ENCODE measurements at places on chromosomes 3 and 15.

DNA sequence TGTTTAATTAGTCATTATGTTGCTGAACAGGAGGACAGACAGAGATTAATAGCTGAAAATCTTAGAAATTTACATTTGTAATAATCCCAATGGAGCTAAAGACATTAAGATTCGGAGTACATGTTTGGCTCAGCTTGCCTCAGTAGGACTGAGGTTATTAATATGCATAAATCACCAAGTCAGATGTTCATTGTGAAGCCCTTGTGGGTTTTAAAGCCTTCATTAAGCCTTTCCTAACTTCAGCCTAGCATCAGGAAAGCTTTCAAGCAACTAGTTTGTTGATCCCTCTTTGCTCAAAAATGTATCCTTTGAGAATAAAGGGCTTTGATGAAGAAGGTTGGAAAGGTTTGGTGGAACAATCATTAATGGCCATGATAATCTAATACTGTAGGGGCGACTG is 178.2 kb upstream of the CGNL1 start:
- no peak for DNase-seq

DNA sequence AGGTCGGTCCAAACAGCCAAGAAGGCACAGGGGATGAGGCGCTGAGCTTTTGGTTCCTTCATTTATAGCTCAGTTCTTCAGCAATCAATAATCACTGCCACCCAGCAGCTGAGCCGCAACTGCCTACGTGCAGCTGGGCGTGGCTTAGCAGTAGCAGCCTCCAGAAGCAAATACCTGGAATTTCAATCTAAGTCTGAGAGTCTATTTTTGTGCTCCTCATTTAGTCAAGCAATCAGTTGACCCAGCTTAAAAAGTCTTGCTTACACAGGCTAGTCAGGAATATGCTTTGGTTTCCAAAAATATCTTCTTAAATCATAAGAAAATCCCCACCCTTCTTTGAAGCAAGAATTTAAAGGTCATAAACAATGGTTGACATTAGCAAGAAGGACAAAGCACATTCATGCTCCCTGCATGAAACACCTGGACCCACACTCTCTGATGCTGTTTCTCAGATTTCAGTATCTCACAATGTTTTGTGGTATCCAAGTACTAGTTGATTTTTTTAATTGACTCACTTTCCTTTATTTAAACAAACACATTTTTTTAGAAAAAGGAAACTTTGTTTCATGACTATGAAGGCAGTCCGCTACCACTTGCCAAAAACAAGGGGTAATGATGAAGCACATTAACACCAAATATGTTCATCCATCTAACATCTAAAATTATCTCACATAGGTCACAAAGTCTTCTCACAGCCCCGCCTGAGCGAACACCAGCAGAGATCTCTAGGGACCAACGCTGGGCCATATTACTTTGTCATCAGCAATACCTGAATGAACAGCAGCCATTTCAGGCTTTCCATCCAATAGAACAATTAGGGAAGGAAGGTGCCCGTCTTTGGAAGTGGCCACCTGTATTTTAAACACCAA is 106.1 kb downstream of the OXNAD1 start:
- DNase-seq, result no peak

DNA sequence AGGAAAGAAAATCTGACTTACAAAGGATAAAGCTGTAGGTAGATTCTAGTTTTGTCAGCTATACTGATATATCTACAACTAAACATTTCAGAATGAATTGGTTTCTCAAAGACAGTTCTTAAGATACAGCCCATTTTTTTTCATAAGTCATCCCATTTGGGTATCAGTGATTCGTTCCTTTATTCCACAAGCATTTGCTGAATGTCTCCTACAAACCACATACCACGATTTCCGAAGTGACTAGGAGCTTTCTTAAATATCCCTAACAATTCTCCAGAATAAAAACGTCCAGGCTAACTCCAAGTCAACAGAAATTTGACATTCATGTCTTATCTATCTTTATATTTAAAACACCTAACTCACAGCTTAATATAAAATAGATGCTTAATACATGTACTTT is 59.8 kb downstream of the TP53BP1 start:
- no peak for DNase-seq

GRCh38 chr3:121871430-121871829 is 22.8 kb upstream of the SLC15A2 start:
- no peak for DNase-seq

DNA sequence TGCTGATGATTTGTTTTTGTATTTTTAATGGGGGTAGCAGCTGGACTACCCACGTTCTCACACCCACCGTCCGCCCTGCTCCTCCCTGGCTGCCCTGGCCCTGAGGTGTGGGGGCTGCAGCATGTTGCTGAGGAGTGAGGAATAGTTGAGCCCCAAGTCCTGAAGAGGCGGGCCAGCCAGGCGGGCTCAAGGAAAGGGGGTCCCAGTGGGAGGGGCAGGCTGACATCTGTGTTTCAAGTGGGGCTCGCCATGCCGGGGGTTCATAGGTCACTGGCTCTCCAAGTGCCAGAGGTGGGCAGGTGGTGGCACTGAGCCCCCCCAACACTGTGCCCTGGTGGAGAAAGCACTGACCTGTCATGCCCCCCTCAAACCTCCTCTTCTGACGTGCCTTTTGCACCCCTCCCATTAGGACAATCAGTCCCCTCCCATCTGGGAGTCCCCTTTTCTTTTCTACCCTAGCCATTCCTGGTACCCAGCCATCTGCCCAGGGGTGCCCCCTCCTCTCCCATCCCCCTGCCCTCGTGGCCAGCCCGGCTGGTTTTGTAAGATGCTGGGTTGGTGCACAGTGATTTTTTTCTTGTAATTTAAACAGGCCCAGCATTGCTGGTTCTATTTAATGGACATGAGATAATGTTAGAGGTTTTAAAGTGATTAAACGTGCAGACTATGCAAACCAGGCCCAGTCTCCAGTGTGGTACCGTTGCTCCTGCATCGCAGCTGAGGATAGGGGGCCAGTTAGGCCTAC is 1.4 kb upstream of the FES start:
- no peak for DNase-seq

- no peak for DNase-seq
These were observed 171.0 kb upstream of the UMPS start for GRCh38 chr3:124558991-124559845.

DNA sequence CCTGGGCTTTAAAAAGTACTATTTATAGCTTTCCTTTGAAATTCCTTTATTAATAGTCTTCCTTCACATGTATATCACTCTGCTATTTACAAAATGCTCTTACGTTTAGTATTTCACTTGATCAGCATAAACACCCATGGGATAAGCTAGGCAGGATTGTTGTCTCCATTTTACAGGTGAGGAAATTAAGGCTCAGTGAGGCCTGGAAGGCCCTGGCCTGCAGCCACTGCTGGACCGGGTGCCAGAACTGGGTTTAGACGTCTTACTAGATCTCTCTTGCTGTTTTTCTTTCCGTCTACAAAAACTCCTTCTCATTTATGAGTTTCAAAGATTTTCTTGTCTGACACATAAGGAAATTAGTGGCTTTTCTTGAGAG is 236.4 kb downstream of the LPP start:
- DNase-seq, result no peak

DNA sequence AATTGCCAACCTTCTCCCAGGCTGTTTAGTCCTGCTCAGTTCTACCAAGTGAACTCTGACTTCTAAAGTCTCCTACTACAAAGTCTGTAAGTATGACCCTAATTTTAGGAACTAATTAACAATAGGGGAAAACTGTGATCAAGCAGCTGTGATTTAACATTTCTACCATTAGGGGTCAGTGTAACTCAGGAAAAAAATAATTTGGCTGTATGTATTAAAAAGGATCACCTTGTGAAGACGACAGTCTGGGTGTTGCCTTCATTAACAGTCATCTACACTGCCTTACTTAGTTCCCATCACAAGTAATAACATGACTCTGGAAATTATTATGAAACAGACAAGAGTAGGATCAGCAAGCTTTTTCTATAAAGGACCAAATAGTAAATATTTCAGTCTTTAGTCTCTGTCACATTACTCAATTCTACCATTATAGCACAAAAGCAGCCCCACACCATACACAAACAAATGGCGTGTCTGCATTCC is 4.2 kb upstream of the NPHP3 start:
- no peak for DNase-seq

- no peak for DNase-seq
These were observed 420 bp downstream of the KCNH8 start for GRCh38 chr3:19148768-19149091.

- no peak for DNase-seq
These were observed 13.4 kb downstream of the LCMT2 start for GRCh38 chr15:43316971-43317346.

- DNase-seq, result no peak
These were observed 2.1 kb upstream of the ALDH1A3 start for GRCh38 chr15:100877551-100877950.

DNA sequence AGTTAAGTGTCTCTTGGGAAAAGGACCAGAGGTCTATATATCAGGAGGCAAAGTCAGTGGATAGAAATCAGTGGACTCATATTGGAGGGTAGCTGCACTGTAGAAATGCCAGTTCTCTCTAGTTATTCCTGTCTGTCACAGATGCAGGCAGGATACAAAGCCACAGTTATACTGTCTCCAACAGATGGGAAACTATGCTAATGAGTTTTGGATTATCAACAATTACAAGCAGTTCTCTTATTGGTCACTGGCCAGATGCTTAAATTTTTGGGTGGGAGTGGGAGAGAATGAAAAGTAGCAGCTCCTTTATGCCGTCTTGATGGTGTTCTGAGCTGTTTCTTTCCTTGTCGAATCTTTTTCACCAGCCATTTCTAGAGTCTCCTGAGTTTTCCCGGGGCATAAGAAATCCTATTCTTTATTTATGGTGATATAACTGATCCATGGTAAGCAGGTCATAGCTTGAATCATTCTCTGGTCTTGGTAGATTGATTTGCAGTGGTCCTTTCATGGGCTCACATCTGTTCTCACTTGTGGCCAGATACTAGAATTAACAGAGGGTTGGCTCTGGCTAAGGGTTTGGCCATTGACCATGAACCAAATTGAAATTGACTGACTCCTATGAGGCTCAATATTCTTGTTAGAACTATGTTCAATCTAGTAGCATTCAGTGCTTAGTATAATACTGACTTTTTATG is 44.6 kb upstream of the RBMS3 start:
- no peak for DNase-seq

DNA sequence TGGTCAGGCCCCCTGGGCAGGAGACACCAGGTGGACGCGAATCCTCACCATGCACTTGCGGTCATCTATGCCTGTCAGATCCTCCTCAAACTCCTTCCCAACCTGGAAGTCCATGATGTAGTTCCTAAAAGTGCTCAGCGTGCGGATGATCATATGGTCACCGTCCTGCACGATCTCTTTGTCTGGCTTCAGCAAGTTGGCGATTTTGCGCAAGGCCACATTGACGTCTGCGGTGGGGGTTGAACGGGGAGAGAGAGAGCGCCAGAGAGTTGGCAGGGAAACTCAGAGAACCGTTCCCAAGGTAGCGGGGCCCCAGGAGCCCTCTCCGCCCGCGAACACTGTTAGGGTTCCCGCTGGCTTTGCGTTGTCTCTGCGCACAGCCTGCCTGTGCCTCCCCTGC is 809 bp downstream of the RBP1 start:
- no peak for DNase-seq

DNA sequence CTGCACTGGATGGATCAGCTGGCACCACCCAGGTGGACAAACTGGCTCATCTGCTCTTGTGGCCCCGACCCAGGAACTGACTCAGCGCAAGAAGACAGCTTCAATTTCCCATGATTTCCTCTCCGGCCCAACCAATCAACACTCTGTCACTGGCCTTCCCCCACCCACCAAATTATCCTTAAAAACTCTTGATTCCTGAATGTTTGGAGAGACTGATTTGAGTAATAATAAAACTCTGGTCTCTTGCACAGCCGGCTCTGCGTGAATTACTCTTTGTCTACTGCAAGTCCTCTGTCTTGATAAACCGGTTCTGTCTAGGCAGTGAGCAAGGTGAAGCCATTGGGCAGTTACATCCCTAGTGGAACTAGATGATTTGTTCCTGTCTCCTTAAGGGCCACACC is 16.1 kb downstream of the BDH1 start:
- no peak for DNase-seq

Measured in stimulated activated CD8-positive, alpha-beta memory T cell treated with anti-CD3 and anti-CD28 coated beads, Interleukin-4, amount 100 ng/mL, for 4 hours (primary cell).